Brain (organoid and tissue), 16 donors: ENCODE measurements at places on chromosomes 11 and 22. TPM values are rescaled to one million over a fixed set of nuclear protein-coding genes. Genes with fewer than 3 reads are reported as not detected.

GGTLC2 gene
- not detected for polyA plus RNA-seq

PKP3 gene
- polyA plus RNA-seq: 0.32 TPM

CD6 gene
- polyA plus RNA-seq: 0.63 TPM

TBX10 gene
- not detected for polyA plus RNA-seq

GLYATL1 gene
- 2.9 TPM for polyA plus RNA-seq

OR52D1 gene
- not detected for polyA plus RNA-seq
